ENCODE measurements at places on chromosomes 1 and 21.

- DNase-seq, result peak; percentile 83
These were observed at the start of gene PPIH for GRCh38 chr1:42657981-42658876. TSS of gene PPIH (plus strand) at chr1:42658423. CDS start at chr1:42658447, 24 bp downstream.

DNA sequence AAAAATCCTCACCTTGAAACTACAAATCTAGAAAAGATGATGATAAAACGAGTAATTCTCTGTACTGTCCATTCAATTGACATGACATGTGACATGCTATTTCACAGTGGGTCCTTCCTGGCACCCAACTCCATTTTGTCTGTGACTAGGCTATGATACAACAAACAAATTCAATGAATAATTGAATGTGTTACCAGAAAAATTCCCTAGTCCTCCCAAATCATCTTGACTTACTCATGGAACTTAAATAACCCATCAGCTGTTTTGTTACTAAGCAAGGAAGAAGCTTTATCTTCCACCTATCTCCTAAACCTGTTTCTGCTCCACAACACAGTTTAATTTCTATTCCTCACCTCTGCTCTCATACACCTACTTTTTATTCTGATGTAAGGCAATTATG, 30.4 kb downstream of the B3GALNT2 start:
- DNase-seq, result no peak

DNA sequence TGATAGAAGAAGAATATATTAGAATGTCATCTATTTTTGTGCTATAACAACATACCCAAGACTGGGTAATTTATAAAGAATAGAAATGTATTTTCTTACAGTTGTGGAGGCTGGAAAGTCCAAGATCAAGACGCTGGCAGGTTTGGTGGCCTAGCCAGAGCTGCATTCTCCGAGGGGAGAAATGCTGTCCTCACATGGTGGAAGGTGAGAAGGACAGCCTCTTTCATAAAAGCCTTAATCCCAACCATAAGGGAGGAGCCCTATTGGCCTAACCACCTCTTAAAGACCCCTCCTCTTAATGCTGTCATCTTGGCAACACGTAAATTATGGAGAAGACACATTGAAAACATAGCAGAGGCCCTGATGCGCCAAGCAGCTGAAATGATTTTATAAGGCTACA, 60.1 kb upstream of the KAZN start:
- DNase-seq, result no peak

DNA sequence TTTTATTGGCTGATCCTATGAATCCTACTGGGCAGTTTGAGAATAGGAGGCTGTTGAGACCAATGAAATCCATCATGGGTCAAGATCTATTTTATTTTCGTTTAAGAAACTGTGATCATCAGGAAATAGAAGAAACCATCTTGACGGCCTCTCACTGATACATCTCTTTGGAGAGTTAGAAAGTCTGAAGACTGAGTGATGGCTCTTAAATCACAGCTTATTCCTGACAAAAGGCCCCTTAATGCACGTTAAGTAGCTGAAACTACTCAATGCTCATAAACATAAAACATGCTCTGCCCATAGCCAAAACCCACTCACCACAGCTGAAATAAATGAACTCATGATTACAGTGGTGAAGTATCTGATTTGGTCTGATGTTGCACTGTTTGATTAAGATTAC, 784.5 kb upstream of the NEGR1 start:
- DNase-seq, result no peak

GRCh38 chr1:232837087-232837486, 31.9 kb downstream of the MAP10 start:
- no peak for DNase-seq

- DNase-seq, result no peak
These were observed 322.9 kb downstream of the BARHL2 start for GRCh38 chr1:90394247-90394646.

GRCh38 chr1:197394831-197395608, 127.0 kb downstream of the CRB1 start:
- no peak for DNase-seq

- no peak for DNase-seq
These were observed 332.0 kb upstream of the PBX1 start for GRCh38 chr1:164226977-164227376.

DNA sequence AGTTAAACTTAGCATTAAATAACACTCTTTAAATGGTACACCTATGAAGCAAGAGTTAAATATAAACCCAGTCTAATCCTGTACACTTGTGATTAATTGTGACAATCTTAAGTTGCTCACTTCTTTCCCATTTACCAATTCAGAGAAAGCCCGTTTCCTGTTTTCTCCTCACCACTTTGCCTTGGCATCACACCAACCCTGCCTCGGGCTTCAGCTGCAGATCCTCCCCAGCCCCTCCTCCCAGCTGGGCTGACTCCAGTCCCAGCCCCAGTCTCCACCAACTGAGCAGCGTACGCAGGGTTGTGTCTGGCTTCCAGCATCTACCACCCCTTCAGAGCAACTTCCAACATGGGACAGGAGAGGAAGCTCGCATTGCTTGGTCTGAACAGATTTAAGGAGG, 4.1 kb downstream of the PYCR2 start:
- no peak for DNase-seq

- DNase-seq, result no peak
These were observed 40.0 kb downstream of the RCAN1 start for GRCh38 chr21:34574601-34575529.

Measured in right renal pelvis (tissue), 4 donors.